ENCODE measurements at places on chromosomes 12 and 14.

DNA sequence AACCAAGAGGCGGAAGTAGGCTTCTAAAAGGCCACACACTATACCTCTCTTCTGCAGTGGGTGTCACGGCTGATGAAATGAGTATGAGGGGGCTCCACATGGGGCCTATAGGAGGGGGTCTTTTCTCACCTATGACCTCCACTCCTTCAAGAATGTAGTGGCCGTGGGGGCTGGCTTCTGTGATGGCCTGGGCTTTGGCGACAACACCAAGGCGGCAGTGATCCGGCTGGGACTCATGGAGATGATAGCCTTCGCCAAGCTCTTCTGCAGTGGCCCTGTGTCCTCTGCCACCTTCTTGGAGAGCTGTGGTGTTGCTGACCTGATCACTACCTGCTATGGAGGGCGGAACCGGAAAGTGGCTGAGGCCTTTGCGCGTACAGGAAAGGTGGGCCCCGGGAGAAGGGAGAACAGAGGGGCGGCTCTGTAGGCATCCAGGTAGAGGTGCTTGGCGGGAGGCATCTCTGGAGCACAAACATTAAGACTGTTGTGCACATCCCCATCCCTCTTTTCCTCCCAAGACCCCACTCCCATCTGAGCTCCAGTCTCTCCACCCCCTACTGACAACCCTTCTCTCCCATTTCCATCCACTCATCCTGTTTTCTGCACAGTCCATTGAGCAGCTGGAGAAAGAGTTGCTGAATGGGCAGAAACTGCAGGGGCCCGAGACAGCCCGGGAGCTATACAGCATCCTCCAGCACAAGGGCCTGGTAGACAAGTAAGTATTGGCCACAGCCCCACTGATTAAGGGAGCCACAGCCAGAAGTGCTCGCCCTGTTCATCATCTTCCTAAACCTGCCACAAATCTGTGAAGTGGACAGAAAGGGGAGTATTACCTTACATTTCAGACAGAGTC lies 3.8 kb downstream of the GPD1 start:
- no peak for DNase-seq

DNA sequence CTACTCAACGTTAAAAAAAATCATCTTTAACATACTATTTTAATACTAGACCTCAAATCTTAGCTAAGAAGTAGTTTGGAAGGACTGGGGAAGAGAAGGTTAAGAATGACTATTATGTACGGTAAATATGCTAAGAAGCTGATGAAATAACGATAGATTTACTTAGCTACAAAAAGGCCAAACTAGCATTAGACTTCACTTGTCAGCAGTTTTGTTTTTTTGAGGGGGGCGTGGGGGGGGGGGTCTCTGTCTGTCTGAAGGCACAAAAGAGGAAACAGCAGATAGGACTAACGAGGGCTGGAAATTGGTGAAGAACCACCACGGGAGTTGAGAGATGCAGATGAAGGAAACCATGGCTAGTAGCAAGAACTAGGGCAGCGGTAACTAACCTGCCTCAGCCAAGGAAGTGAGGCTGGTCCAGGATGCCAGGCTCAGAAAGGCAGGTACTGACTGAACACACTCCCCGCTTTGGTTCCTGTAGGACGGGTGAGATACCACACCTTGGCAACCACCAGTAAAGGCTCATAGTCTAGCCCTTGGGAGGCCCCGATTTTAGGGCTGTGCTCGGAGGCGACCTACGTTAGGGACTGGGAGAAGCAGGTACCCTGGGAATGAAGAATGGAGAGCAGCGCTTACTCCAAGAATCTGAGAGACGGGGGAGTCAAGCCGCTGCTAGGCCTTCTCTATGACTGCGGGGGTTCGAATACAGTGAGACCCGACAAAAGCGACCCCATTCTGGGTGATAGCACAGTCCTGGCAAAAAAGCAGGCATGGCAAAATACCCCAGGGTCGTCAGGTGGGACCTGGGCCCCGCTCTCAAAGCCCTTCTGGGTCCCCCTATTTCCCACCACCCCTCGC lies 675 bp downstream of the NEDD8 start:
- DNase-seq: no peak

- DNase-seq: no peak
Observed at GRCh38 chr12:94327809-94328208, 131.9 kb downstream of the CEP83 start.

- DNase-seq: no peak
Observed at GRCh38 chr14:51008446-51008845, 64.2 kb upstream of the PYGL start.

- DNase-seq: no peak
Observed at GRCh38 chr14:46902837-46903236, 251.3 kb upstream of the RPL10L start.

DNA sequence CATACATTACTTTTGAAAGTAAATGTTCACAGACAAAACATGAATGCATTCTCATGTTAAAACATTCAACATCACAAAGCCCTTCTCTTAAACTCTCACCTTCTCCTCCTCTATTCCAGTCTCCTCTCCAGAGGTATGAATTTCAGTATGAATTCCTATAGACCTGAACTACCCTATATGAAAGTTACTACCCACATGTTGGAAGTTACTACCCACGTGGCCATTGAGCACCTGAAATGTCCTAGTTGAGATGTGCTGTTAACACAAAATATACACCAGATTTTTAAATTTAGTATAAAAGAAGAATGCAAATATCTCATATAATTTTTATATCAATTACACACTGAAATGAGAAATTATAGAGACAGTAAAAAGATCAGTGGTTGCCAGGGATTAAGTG lies 60.2 kb downstream of the PAX9 start:
- no peak for DNase-seq

DNA sequence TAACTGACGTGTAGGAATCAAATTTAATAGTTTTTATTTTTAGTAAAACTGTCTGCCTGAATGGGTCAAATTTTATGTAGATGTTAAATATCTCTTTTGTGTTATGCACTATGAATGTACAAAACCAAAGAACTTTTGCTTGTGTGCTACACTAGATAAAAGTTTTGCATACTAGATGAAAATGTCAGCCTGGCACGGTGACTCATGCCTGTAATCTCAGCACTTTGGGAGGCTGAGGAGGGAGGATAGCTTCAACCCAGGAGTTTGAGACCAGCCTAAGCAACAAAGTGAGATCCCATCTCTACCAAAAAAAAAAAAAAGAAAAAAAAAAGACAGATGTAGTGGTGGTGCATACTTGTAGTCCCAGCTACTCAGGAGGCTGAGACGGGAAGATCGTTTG lies 11.1 kb downstream of the AEBP2 start:
- no peak for DNase-seq

- DNase-seq: no peak
Observed at GRCh38 chr14:71403656-71404055, 496.4 kb downstream of the PCNX1 start.

GRCh38 chr12:17214929-17215328 lies 609.0 kb upstream of the LMO3 start:
- peak; percentile 51 for DNase-seq

DNA sequence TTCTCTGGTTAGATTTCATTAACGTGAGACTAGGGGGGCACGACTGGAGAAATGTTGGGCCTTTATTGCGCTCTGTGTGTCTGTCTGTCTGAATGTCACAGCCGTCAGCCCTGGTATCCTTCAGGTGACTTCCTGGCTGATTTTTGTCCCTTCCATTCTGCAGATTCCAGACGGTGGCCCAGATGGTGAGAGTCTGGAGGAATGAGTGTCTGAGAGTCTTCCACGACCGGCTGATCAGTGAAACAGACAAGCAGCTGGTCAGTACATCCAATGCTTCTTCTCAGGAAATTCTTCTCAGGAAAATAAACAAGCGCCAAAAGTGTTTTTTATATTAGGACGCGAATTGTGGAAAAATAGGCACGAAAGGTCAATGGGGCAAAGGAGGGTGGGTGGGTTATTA lies 93.5 kb downstream of the CCDC92 start:
- DNase-seq: no peak

DNA sequence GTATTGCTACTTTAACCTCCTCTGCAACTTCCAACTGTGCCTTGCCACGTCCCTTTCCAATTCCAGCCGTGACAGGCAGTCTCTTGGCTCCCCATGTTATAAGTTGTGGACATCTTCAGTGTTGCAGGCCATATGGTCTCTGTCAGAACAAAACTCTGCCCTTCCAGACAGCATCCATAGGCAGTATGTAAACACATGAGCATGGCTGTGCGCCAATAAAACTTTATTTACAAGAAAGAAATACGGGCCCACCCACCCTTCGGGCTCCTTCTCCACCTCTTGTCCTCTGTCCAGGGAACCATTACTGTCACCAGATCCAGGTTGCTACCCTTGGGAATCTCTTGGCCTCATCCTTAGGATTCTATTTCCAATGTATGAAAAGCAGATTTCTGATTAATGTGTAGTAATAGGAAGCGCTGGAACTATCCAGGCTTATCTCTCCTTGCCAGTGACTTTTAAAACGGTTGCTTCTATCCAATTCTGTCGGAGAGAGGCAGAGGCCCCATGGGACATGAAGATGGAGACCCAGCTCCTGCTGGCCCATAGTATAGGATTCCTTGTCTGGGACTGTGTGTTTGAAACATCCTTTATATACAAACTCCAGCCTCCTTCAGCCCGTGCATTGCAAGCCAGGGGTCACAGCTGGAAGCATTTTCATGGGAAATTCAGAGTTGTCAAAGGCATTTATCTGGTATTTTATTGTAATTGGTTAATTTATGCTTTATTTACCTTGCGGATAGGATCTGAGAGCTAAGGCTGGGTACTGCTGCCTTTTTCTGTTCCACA lies 114.4 kb downstream of the ZNF664 start:
- no peak for DNase-seq

DNA sequence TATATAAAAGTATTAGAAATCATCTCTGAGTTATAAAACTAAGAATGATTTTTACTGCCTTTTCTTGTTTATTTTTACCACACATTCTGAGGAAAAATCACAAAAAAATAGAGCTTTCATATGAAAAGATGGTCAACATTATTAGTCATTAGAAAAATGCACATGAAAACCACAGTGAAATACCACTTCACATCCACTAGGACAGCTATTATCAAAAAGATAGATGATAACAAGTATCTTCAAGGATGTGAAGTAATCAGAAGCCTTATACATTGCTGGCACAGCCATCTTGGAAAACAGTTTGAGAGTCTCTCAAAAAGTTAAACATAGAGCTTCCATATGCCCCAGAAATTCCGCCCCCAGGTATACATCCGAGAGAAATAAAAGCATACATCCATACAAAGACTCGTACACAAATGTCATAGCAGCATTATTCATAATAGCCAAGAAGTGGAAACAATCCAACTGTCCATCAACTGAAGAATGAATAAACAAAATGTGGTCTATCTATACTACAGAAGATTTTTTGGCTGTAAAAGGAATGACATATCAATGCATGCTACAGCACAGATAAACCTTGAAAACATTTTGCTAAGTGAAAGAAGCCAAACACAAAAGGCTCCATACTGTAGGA lies 523.9 kb downstream of the FUT8 start:
- DNase-seq: no peak

GRCh38 chr12:3746758-3747157 lies 6.2 kb downstream of the CRACR2A start:
- DNase-seq: no peak

DNA sequence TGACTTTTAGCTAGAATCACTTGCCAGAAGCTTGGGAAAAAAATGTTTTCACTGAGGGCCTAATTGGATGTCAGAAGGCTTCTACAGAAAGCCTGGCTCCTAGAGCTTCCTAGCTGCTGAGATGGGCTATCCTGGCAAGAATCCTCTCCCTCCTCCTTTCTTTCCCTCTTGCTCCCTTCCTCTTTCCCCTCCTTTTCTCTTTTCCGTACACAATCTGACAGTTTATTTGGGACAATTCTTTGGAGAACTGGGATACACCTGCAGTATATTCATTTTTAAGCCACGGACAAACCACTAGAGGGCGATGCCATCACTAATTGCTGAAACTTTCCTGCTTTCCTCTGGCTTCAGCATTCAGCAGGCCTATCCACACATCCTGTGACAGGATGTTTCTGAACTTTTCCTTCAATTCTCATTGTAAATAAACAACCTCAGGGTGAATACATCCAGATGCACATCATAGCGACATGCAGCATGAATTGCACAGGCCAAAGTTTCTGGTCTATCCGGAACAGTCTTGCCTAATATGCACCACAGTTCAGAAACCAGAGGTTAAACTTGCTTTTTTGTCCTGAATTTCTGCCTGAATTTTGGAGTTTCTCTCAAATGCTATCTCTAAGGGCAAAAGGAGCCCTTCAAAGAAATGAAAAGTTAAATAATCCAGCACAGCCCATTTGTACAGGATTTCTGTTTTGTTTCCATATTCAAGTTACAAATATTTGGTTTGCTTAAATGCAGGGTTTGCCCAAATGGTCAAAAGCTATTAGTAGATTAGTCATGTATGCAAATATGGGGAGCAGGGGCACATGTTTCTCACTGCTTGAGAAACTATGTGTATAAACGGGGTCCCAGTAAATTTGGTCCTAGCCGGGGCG lies 142.8 kb downstream of the PAWR start:
- DNase-seq: peak; percentile 76

DNA sequence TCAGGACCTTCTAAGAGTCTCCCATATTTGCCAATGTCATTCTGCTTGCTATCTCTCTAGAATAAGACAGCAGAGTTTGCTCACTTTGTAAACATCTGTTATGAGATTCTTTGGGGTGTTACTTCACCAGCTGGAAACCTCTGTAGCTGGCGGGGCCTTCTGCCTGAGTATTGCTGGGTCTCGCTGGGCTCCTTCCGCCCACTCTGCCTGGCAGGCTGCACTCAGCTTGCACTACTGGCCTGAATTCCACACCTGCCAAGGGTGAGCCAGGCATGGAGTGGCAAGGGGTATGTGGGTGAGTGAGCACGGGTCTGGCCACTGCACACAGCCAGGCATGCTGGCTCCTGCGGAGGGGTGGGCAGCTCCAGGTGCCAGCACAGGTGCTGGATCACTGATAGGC lies 267.3 kb upstream of the PDE3A start:
- no peak for DNase-seq

DNA sequence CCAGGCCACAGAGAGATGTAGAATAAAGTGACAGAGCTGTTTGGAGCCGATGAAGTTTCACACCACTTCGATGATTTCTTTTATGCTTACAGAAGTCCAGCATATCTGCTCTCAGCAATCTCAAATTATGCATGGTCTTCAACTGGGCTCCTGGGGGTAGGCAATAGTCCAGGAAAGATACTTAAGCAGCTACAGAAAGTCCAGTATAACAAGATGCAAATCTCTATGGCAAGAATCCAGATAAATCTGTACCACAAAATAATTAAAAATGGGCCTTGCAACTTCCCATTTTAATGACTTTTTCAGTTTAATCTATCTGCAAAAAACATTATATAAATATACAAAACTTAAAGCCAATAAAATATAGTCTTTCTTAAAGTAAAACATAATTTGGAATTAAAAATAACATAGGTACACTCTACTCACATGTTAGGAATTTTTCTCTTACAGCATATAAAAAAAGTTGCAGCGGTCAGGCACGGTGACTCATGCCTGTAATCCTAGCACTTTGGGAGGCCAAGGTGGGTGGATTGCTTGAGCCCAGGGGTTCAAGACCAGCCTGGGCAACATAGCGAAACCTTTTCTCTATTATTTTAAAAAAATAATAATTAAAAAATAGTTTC lies 20.5 kb upstream of the RAD51AP1 start:
- DNase-seq: peak; percentile 34

GRCh38 chr12:69254046-69254445 lies 14.7 kb downstream of the CPSF6 start:
- DNase-seq: peak; percentile 29

GRCh38 chr14:64673748-64674147 lies 30.5 kb upstream of the PLEKHG3 start:
- peak; percentile 57 for DNase-seq

- no peak for DNase-seq
Observed at GRCh38 chr12:80792861-80793260, 76.1 kb downstream of the MYF5 start.

GRCh38 chr12:48690990-48691389 lies 9.0 kb upstream of the KANSL2 start:
- no peak for DNase-seq

- no peak for DNase-seq
Observed at GRCh38 chr12:67452119-67452805, 183.1 kb downstream of the CAND1 start.

Data from RCC 7860 (cell line).